Upper lobe of right lung (tissue), 1 donor: ENCODE measurements at places on chromosomes 5 and 9. TPM values are rescaled to one million over a fixed set of nuclear protein-coding genes. Genes with fewer than 3 reads are reported as not detected.

DNA sequence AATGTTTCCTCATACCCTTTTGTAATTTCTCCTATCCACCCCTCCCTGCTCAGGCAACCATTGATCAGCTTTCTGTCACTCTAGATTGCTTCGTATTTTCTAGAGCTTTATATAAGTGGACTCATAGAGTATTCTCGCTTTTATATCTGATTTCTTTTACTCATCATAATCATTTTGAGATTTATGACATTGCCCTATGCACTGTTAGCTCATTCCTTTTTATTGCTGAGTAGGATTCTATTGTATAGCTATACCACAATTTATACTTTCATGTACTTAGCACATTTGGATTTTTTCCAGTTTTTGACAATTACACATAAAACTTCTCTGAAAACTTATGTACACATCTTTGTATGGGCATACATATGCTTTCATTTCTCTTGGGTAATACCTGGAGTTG lies 68.9 kb downstream of the MEGF10 start:
- no peak for DNase-seq

DNA sequence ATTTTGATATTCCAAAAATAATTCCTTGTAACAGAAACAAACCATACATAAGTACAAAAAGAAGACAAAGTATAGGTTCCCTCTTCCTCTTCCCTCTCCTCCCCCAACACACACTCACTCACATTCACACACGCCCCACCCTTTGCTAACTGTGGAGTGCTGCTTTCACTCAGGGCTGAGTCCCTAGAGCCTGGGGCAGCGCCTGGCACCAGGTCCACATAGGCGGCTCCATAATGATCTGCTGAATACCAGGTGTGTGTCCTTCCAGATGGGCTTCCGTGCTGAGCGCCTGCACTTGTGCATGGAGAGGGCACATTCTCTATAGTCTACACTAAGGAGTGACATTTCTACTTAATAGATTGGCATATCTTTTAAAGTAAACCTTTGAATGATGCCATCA lies 3.7 kb downstream of the SEMA4D start:
- DNase-seq: no peak

- DNase-seq: no peak
Measured at GRCh38 chr5:67416986-67417385, 220.4 kb upstream of the CD180 start.

GRCh38 chr5:9441610-9442009 lies 104.3 kb downstream of the SEMA5A start:
- DNase-seq: no peak

DNA sequence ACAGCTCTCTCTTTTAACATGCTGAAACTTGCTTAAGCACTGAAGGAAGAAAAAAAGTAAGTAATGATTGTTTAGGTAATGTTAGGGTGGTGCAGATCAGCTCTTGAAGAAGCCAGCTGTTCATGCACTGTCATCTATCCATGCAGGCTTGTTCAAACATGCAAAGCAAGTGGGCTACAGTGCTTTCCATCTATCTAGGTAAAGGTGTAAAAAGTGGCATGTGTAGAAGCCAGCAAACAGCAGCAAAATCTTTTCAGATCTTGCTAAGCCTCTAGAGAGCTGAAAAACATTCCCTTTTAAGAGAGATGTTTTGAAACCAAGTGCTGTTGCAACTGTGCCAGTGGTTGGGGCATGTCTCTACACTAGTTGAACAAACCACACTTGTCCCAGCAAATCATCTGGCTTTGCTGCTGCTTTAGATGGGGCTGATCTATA lies 214.4 kb downstream of the EFNA5 start:
- DNase-seq: no peak

- no peak for DNase-seq
Measured at GRCh38 chr9:98117984-98118639, 910 bp downstream of the TRIM14 start.

GRCh38 chr5:139690064-139690802 lies 42.1 kb downstream of the CXXC5 start:
- DNase-seq: no peak

DNA sequence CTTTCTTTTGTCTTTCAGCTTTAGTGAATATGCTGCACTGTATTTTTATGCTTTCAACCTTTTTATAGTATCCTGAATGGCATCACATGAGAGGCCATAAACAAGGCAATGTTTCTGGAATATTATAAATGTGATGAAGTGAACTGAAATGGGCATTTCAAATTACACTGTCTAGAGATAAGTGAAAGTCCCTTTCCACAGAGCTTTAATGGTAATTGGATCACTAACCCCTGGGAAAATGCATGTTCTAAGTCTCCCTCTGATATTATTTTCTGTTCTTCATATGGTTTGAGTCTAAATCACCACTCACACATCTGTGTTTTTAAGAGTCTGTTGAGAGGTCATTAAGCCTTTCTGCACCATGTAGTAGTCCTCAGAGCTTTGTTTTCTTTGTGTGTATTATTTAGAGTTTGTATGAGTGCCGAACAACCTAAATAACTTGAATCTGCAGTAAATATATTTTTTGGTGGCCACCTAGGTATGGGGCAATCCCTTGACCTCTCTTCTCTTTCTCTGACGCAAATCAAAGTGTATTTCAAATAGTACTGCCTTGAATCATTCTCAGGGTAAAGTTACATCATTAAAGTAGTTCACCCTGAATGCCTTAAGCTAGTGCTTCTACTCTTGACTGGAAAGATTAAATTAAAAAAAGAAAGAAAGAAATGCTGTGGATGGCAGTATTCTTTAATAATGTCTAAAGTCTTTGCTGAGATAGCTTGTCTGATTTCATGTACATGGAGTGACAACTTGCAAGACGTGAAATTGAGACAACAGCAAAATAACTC lies 1931.0 kb upstream of the CDH6 start:
- no peak for DNase-seq

DNA sequence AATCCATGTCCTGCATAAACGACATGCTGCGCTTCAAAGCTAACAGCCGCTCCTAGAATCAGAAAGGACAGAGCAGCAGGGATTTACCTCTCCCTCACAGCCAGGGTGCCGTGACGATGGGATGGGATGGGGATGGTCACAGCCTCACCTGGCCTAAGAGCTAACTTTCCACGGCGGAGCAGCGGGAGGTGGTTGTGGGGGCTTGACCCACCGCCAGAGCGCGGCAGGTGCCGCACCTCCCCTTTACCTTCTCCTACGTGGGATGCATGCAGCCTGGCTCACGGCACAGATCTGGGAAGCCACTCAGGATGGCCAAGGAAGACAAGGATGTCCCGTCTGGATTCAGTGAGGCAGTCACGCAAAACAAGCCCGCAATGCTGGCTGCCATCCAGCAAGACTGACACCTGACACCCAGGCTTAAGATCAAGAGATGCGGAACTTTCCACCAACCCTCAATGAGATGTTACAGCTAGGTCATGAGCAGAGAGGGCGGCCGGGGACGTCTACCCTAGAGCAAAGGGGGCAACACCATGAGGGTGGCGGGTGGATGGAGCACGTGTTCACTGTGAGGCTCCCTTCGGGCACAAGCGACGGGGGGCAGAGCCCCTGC lies 5.8 kb downstream of the BRD9 start:
- DNase-seq: no peak

GRCh38 chr5:112643339-112643971 lies 94.2 kb upstream of the APC start:
- DNase-seq: no peak

- peak; percentile 38 for DNase-seq
Measured at GRCh38 chr9:133715295-133715865, 22.8 kb downstream of the SARDH start.

DNA sequence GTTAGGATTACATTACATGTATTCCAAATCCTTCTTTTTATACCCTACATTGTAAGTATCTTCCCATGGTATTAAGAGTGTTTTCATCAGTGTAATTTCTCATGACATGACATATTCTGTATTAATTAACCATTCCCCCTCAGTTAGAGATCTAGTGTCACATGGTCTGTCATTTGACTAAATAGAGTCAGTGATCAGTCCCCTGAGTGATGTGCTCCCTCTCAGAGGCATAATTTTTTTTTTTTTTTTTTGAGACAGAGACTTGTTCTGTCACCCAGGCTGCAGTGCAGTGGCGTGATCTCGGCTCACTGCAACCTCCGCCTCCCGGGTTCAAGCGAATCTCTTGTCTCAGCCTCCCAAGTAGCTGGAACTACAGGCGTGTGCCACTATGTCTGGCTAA lies 218.6 kb downstream of the TTLL11 start:
- no peak for DNase-seq

The ZNF483 gene
- 8.7 TPM for total RNA-seq

The EFNA5 gene
- total RNA-seq: 12.0 TPM

The SCAI gene
- total RNA-seq: 14.9 TPM
